ENCODE measurements at places on chromosomes 4 and X.

GRCh38 chrX:47293106-47293505 is 60.3 kb downstream of the USP11 start:
- no peak for DNase-seq

- no peak for DNase-seq
Measured at GRCh38 chr4:30653291-30653690, 66.9 kb upstream of the PCDH7 start.

GRCh38 chr4:34245276-34245675 is 1999.0 kb downstream of the ARAP2 start:
- no peak for DNase-seq

DNA sequence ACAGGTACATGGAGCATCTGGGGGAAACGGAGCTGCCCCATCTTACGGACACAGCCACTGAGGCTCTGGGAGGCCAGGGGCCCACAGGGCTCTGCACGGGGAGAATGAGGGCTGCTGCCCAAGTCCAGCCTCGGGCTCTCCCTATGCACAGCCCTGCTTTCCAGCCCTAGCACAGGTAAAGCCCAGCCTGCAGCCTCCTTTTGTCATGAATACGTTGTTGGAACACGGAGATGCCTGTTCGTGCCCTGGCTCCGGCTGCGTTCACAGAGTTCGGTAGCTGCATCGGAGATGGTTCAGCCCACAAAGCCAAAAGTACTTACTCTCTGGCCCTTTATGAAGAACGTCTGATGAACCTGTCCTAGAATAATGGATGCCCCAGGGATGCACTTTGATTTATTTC is 68.7 kb upstream of the AFAP1 start:
- DNase-seq, result no peak

Measured in non-pigmented ciliary epithelial cell (primary cell).